Anterior cingulate cortex (tissue), 58 donors: ENCODE measurements at places on chromosomes 7 and 10.
A peak's percentile ranks its signal among the peaks of the same experiment; 100 is the strongest.

- no peak for DNase-seq
Measured at GRCh38 chr7:158812684-158813083, 16.6 kb downstream of the ESYT2 start.

DNA sequence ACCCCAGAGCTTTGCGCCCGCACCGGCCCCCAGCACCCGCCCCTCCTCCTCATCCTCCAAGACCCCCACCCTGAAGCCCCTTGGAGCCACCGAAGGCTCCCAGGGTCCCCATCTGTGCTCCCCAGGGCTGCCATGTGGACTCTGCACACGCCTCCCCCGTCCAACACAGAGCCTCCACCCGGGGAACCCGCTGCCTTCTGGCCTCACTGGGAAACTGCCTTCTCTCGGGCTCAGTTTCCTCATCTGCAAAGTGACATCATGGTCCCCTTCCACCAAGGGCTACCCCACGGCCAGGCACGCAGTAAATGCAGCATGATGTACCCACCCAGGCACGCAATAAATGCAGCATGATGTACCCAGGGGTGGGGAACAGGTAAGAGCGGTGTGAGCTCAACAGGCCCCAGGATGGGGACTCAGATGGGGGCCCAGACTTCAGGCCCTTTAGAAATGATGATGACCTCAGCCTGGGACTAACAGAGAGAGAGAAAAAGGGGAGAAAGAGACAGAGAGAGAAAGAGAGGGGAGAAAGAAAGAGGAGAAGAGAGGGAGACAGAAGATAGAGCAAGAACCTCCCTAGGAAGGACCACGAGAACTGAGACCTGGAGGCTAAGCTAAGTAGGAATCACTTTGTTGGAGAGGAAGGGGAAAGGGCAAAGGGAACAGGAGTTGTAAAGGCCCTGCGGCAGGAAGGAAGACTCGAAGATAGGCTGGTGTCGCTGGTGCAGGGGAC is 2.5 kb upstream of the MICALL2 start:
- no peak for DNase-seq

DNA sequence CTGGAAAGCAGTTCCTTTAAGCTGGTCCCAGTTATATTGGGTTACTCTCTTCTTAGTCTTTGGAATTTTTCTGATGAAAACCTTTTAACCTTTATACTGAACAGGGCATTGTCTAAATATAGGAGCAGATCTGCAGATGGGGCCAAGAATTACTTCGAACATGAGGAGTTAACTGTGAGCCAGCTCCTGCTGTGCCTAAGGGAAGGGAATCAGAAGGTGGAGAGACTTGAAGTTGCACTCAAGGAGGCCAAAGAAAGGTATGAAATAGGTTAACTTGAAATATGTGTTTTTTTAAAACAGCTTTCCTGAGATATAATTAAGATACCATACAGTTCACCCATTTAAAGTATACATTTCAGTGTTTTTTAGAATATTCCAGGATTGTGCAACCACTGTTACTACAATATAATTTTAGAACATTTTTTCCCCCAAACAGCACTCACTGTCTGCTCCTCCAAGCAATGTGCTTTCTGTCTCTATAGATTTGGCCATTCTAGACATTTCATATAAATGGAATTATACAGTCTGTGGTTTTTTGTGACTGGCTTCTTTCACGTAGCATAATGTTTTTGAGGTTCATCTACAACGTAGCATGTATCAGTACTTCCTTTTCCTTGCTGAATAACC is 18.9 kb downstream of the OPTN start:
- DNase-seq: no peak

DNA sequence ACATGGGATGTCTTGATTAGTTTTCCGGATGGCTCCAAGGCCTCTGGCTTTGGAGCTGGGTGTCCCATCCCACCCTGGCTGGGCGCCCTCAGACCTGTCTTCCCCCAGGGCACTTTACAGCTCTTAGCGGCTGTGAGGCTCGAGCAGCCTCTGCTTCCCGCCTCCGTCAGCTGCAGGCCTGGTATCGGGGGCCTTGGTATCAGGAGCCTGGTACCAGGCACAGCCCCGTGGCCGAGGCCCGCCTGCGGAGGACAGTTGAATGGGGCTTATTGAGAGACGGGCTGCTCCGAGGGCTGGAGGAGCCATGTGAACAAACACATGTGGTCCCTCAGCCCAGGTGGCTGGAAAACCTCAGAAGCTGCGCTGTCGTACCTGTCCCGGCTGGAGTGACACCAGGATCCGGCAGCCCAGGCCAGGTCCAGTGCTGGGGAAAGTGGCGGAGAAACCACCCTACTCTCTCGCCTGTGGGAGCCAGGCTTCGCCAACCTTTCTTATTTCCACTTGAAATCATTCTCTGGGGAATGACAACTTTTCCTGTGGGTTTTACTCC is 23.9 kb upstream of the AP5Z1 start:
- DNase-seq: no peak

DNA sequence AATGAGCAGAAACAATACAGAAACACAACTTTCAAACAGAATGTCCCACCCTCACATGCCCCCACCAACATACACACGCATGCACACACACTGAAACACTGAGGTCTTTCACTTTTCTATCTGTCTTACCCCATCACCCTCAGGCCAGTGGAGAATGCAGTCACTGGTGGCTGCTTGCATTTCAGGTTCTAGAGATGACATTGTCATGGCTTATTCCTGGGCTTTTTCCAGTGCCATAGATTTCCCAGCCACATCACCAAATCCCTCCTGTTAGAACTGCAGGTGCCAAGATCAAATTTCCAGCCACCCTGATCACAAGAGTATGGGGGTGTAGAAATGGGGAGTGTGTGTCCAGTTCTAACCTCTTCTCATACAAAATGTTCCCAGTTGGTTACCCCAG is 68.4 kb downstream of the CACNA2D1 start:
- no peak for DNase-seq

DNA sequence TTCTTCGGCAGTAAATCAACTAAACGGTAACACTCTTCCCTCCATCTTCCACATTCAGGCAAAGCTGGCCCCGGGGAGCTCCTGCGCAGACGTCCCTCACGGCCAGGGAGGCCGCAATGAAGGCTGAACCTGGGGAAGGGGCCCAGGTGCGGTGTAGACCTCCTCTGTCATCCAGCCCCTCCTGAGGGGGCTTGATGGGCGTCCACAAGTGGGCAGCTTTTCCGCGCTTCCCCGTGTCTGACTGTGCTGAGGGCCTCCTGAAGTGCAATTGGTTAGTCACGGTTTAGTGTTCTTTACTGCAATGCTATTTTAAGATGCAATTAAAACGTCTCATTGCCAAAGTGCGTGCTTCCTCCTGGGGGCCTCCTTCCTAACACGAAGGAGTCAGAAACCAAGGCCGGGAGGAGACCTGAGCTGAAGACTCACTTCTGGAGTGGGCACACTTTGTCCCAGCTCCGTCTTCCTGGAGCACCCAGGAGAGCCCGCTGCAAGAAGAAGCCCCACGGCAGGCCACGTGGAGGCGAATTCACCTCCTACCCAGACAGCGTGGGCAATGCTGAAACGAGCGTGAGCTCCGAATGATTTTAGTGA is 173.3 kb downstream of the ELFN1 start:
- no peak for DNase-seq

- DNase-seq: no peak
Measured at GRCh38 chr10:127300868-127301321, 104.5 kb upstream of the INSYN2A start.

- DNase-seq: no peak
Measured at GRCh38 chr7:75619636-75620035, 119.1 kb downstream of the HIP1 start.

DNA sequence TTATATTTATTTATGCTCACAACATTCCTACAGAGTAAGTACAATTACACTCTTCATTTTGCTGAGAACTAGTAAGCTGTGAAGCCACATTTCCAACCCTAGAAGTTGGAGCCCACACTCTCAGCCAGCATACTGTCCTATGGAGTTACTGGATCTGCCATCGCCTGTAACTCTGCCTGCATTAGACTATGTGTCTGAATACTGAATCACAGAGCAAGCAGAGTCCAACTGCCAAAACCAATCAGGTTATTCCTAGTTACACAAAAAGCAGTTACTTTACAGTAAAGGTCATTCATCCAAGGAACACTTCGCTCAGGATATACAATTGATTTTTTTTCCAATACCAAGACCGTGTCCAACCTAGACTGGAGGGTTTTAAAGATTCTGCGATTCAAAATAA is 21.5 kb downstream of the CTAGE6 start:
- DNase-seq: no peak

DNA sequence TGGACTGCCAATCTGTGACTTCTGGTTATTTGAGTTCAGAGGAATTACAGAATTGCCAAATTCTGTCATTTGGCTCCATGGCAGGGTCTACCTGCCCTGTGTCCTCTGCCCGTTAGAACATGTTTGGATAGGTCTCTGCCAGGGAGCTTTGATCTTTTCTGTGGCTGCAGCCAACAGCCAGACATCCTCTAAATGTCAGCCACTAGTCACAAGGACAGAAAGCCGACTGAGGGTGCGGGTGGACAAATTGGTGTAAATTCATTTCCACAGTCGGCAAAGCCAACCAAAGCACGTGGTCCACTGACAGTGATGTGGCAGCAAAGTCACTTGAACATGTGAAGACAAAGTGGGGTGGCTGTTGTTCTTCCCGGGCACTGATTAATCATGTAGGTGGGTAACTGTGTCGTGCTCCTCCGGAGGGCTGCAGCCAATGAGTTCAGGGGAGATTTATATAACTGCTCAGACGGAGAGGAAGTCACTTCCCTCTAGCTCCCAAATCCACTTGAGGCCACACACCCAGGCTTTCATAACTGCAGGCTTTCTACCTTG is 26.7 kb upstream of the CAMK1D start:
- no peak for DNase-seq

DNA sequence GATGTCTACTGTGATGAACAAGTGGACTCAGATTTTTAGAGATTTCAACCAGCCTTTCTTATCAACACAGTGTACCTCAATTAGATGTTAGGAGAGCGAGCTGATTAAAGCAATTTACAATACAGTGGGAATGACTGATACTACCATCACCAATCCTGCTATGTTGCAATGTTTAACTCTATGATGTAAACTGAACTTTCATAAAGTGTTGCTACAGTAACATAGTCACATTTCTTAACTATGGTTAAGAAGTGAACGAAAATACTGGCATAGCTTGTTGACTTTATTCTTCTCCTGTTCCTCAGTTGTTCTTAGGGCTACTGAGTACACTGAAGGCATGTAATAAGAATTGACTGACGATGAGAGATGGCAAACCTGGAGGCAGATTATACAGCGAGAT is 139.8 kb downstream of the MYOF start:
- no peak for DNase-seq

DNA sequence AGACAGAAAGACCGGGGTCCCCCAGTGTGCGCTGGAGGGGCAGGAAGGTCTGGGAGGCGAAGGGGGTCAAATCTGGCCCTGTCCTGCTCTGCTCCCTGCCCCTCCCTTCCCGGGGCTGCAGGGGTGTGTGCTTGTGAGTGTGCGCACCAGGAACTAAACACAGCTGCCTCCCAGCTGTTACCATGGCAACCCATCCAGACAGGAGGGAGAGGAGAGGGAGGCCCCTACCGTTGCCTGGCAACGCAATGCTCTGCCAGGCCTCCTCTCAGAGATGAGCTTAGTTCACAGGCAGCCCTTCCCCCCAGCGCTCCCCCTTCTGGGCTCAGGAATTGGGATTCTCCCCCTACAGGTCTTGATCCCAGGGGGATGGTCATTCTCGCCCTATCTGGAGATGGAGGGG is 6.1 kb downstream of the NYAP1 start:
- peak; percentile 90 for DNase-seq

- DNase-seq: no peak
Measured at GRCh38 chr10:21427804-21428481, 97.5 kb downstream of the SKIDA1 start.

DNA sequence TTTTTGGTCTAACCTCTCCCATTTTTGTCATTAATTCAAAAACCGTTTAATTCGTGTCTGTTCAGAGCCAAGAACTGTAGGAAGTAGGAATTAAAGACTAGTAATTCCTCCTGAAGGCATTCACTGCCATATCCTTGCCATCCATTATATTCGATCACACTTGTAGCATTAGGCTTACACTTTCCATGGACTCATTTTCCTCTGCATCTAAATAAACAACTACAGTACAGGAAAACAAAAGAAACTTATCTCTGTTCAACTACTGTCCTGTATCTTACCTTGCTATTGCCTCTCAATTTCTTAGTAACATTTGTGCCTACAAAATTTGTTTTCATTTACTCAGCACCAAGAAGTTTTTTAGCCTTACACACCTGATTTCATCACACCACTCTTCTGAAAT is 111.6 kb upstream of the SEMA3C start:
- DNase-seq: no peak

DNA sequence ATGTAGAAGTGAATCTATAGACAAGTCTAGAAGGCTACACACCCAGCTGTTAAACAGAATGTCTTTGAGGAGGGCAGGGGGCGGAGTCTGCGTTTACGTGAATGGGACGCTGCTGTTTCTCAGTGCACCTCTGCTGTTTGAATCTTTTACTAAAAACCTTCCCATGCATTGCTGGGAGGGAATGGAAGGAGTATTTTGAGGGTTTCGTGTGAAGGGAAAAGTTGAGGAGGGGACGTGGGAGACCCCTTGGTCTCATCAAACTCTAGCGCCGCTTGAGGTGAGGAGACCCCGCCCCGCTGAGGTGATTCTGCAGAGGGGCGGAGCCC is 492 bp upstream of the VCL start:
- no peak for DNase-seq

- no peak for DNase-seq
Measured at GRCh38 chr10:5460468-5461202, 38.7 kb downstream of the CALML5 start.

GRCh38 chr10:47206449-47207280 is 93.3 kb upstream of the GDF10 start:
- DNase-seq: no peak

- no peak for DNase-seq
Measured at GRCh38 chr10:29617880-29618340, 16.9 kb downstream of the SVIL start.

- DNase-seq: no peak
Measured at GRCh38 chr7:37187179-37187578, 261.5 kb downstream of the ELMO1 start.

- DNase-seq: no peak
Measured at GRCh38 chr10:71971311-71971731, 7.1 kb downstream of the CHST3 start.

- DNase-seq: no peak
Measured at GRCh38 chr10:9331583-9332008, 1277.1 kb downstream of the GATA3 start.

- DNase-seq: no peak
Measured at GRCh38 chr10:132957981-132958882, 15.9 kb upstream of the CFAP46 start.

DNA sequence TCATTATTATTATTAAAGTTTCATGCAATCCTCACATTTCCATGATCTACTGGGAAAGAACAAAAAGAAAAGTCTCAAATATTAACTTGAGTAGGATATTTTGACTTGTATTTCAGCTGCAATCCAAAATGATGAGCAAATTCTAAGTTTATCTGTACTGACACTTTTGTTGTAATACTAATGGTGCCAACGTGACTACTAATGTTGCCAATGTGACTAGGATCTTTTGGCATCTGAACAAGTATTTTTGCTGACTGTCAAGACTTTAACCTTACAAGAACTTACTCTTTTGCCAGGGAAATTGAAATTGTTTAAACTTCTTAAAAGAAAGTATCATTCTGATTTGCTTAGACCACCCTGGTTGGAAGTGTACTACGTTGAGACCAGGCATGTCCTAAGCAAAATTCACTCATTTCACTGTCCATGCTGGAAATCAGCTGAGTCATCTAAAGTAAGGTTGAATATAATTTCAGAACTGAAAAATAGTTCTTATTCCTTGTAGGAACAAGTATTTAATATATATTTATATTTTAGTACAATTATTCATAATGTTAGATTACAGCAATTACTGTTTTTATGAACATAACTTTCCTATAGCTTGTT is 78.5 kb upstream of the LYZL1 start:
- DNase-seq: no peak

GRCh38 chr7:80732630-80733029 is 94.2 kb downstream of the CD36 start:
- no peak for DNase-seq
